Stimulated activated CD4-positive, alpha-beta T cell treated with anti-CD3 and anti-CD28 coated beads, Interleukin-15, amount 100 ng/mL, for 1 hour (primary cell): ENCODE measurements at places on chromosomes 11 and 22.

- DNase-seq, result no peak
These were observed 192.3 kb upstream of the C11orf87 start for GRCh38 chr11:109229682-109230081.

DNA sequence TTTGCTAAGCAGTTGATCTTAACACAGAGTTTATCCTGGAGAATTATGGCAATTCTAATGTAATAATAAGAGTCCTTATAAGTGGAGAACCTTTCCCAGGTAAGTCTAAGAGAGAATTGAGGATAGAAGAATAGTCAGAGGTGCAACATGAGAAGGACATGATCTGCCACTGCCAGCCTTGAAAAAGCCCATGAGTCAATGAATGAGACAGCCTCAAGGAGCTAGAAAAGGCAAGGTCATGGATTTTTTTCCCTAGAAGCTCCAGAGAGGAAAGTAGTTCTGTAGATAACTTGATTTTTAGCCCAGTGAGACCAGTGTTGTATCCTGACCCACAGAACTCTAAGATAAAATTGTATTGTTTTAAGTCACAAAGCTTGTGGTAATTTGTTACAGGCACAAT lies 16.9 kb downstream of the MS4A6A start:
- no peak for DNase-seq

DNA sequence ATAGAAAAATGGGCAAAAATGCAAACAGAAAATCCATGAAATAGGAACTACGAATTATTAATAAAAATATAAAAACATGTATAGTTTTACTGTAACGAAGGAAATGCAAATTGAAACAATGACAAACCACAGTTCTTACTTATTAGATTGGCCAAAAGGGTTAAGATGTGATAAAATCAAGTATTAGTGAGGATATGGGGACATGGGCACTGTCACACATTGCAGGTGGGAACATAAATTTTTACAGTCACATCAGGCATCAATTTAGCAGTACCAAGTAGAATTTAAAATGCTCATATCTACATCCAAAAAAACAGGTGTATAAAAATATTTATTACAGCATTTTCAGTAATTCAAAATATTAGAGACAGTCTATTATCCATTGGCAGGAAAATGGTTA lies 353.2 kb upstream of the API5 start:
- no peak for DNase-seq

GRCh38 chr11:46363031-46363407 lies 15.8 kb downstream of the DGKZ start:
- DNase-seq, result no peak

DNA sequence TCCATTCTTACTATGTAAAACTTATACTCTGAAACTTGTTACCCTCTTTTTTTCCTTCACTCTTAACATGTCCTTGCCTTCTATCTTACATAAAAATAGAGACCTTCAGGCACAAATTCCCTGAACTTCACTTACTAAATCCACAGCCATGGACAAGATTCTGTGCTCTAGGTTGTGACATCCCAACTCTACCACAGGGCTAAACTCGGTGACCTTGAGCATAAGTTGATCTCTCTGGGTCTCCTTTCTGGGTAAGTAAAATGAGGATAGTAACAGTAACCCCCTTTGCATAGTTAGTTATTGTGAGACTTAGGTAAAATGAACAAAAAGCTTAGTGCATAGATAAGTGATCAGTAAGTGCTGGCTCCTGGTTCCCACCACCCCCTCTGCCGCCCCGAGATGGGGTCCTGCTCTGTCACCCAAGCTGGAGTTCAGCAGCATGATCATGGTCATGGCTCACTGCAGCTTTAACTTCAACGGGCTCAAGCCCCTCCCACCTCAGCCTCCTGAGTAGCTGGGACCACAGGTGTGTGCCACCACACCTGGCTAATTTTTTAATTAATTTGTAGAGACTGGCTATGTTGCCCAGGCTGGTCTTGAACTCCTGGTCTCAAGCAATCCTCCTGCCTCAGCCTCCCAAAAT lies 20.1 kb downstream of the C11orf58 start:
- no peak for DNase-seq

DNA sequence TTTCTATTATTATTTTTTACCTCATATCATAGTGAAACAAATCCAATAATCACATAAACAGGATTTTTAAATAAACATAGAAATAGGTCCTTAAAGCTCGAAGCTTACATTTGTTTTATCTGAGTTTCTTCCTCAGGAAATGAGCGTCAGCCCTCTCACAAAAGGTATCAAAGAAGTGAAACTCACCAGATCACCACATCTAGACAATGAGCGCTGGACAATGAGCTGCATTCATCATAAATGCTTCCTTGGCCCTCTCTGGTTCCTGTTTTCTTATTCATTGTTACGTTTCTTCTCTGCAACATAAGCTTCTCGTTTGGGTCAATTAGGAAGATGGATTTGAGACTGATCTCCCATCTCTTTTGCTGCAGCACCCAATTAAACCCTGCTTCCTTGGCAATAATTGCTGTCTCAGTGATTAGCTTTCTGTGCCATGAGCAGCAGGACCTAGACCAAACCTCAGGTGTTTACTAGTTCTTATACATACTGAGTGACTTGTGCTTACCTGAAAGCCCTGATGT lies 649.9 kb upstream of the LUZP2 start:
- no peak for DNase-seq

GRCh38 chr11:128956401-128957201 lies 13.9 kb upstream of the TP53AIP1 start:
- no peak for DNase-seq

- no peak for DNase-seq
These were observed 5.1 kb downstream of the MB start for GRCh38 chr22:35611891-35612576.

GRCh38 chr11:126257764-126258163 lies 10.9 kb downstream of the SRPRA start:
- DNase-seq, result no peak

- DNase-seq, result no peak
These were observed 6.4 kb upstream of the C11orf96 start for GRCh38 chr11:43936076-43936475.

- no peak for DNase-seq
These were observed 3.6 kb downstream of the C11orf86 start for GRCh38 chr11:66978717-66979116.

DNA sequence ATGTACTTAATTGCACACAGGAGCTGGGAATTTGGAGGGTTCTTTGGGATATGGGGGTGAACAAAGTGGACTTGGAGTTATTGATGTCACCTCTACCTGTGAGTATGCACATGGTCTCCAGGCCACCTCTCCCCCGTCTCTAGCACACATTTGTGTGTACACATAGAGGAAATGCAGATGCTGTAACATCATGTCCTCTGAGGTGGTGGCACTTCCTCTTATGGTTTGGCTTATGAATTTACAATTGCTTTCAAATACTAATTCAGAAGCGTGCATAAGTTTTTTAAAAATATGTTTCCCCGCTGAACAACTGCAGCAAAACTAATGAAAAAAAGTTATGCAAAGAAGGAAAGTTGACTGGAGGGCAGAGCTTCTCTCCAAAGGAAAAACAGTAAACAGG lies 152.0 kb upstream of the TENM4 start:
- no peak for DNase-seq

GRCh38 chr22:40345271-40345670 lies 1.0 kb upstream of the ADSL start:
- no peak for DNase-seq

DNA sequence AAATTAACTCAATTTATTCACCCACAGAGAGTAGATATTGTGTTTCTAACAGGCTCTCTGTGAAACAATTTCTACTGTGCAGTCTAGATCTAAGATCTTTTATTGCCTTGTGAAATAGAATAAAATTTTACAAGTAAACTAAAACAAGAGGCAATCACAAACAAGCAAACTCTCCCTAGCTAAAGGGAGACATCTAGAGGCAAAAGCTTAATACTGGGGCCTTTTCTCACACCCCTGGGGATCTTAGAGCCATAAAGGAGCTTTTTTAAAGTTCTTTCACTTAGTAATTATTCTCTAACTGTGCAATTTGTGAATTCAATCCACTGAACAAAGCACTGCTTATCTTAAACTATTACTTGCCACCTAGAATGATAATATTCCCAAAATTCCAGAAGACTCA lies 19.7 kb downstream of the ALG9 start:
- no peak for DNase-seq

- no peak for DNase-seq
These were observed 4.9 kb downstream of the SCGB1C1 start for GRCh38 chr11:197741-198235.

GRCh38 chr11:82701847-82702520 lies 31.7 kb downstream of the FAM181B start:
- no peak for DNase-seq

GRCh38 chr11:115347106-115347505 lies 157.1 kb downstream of the CADM1 start:
- DNase-seq, result no peak

DNA sequence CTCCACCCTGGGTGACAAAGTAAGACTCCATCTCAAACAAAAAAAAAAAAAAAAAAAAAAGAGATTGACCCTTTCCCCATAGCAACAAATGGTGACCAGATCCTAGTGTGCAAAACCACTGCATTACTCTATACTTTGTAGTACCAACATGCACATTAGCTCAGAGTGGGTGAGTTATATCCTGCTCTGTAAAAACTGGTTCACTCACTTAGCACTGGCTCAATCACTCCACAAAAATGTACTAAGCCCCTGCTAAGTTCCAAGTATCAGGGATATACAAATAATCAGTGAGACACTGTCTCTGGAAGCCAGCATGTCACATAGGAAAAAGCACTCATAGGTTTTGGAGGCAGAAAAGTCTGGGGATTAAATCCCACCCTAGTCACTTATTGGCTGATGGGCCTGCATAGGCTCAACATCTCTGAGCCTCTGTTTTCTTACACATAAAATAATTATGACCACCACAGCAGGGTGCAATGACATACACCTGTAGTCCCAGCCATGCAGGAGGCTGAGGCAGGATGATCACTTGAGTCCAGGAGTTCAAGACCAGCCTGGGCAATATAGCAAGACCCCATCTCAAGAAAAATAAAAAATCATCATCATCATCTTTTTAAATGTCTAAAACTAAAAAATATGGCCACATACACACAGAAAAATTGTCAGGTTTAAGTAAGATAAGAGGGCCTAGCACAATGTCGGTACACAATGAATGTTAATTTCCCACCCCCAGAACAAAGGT lies 11.9 kb downstream of the FAM168A start:
- DNase-seq, result no peak

GRCh38 chr22:22870577-22871404 lies 16.8 kb upstream of the IGLL5 start:
- no peak for DNase-seq

GRCh38 chr11:115083144-115083806 lies 404.9 kb downstream of the NXPE2 start:
- DNase-seq, result no peak

DNA sequence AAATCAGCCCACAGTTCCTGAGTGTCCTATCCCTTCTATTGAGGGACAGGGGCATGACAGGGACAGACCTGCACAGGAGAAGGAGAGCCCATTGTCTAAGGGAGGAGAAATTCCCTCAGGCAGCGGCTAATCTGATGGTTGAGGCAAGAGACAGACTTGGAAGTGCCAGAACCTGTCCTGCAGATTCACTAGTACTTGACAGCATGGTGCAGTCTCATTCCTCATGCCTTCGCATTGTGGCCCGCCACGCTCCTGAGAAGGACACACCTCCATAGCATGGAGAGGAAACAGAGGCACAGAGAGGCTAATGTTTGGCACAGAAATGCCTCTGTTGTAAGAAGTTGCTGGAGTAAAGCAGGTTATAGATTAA lies 3.2 kb downstream of the P2RY6 start:
- DNase-seq, result no peak

- no peak for DNase-seq
These were observed 4.4 kb downstream of the NAALADL1 start for GRCh38 chr11:65053827-65054508.

- DNase-seq, result no peak
These were observed 3929.2 kb upstream of the OR11H1 start for GRCh38 chr22:11598492-11599440.

- DNase-seq, result no peak
These were observed 370.8 kb downstream of the CTTN start for GRCh38 chr11:70769106-70769505.

GRCh38 chr11:97567801-97568200 lies 1178.0 kb downstream of the JRKL start:
- no peak for DNase-seq

- DNase-seq, result no peak
These were observed 2.6 kb upstream of the INSC start for GRCh38 chr11:15112131-15112541.

DNA sequence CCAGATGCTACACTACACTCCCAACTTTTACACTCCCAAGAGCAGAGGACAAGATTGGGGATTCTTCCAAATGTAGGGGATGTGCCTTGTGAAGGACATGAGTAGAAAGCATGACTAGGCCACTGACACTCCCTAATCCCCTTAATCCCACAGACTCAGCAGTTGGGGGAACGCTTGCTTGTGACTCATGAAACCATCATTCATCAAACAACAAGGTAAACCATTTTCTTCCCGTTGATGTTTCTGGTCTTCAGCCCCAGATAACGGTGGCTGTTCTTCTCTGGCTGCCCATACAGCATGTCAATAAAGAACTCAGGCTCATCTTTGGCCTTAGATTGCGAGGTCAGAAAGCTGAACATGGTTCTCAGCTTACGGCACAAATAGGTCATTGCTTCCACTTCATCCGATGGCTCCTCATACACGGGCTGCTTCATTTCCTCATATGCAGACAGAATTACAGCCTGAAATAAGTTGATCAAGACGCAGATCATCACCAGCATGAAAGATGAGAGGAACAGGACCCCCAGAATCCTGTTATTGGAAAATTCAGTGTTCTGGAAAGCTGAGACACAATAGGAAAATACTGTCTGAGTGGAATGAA lies 6.4 kb upstream of the CDPF1 start:
- DNase-seq, result no peak

DNA sequence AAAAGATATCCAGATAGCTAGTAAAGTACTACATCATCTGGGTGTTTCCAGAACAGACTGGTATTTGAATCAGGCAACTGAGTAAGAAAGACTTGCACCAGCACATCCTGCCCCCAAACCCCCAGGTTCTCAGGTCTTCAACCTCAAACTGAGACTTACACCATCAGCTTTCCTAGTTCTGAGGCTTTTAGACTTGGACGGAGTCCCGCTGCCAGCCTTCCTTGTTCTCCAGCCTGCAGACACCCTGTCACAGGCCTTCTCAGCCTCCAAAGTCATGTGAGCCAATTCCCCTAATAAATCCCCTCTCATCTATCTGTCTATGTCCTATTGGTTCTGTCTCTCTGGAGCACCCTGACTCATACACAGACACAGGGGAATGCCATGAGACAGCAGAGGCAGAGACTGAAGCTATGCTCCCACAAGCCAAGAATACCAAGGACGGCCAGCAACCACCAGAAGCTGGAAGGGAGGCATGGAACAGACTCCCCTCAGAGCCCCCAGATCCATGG lies 10.9 kb downstream of the SMCO4 start:
- no peak for DNase-seq

- no peak for DNase-seq
These were observed 41.8 kb upstream of the DLAT start for GRCh38 chr11:111983187-111983986.

- no peak for DNase-seq
These were observed 154.2 kb downstream of the CEP164 start for GRCh38 chr11:117481885-117482284.

DNA sequence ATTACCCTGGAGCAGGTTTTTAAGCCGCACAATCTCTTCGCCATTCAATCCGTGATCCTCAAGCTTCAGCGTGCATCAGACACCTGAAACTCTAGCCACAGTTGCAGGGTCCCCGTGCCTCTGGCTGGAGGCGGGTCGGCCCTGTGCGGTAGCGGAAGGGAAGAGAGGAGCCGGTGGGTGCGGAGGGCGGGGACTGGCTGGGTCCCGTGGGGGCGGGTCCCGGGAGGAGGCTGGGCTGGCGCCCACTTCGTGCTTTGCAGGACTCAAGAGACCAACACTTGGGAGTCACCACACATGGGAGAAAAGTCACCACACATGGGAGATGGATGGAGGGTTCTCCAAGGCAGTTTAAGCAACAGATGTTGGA lies 772 bp downstream of the C22orf15 start:
- DNase-seq, result no peak
